ENCODE measurements at places on chromosomes 7 and 10. TPM values are rescaled to one million over a fixed set of nuclear protein-coding genes. Genes with fewer than 3 reads are reported as not detected.

VWA2 gene
- total RNA-seq: 0.13 TPM

GBX1 gene
- total RNA-seq: 0.56 TPM

IDE gene
- total RNA-seq: 46.1 TPM

CRHR2 gene
- total RNA-seq: 0.44 TPM

SLC35G1 gene
- total RNA-seq: 5.1 TPM

MPP7 gene
- 9.7 TPM for total RNA-seq

CYP26C1 gene
- not detected for total RNA-seq

TRIM73 gene
- 2.7 TPM for total RNA-seq

TLX1 gene
- total RNA-seq: 0.21 TPM

PFKP gene
- total RNA-seq: 129 TPM

PLXNA4 gene
- total RNA-seq: 30.1 TPM

CPA2 gene
- total RNA-seq: 0.38 TPM

All from left cardiac atrium (tissue), 4 donors.